Activated CD8-positive, alpha-beta T cell treated with anti-CD3 and anti-CD28 coated beads, Interleukin-2, amount 10 ng/mL, durations not matched to agents 7 days and 5 days (primary cell): ENCODE measurements at places on chromosomes 4 and X. TPM values are rescaled to one million over a fixed set of nuclear protein-coding genes. Genes with fewer than 3 reads are reported as not detected.

Gene MAGEA12
- total RNA-seq, result not detected

Gene ANAPC10
- 24.5 TPM for total RNA-seq

Gene ZIC3
- total RNA-seq, result not detected

Gene MND1
- total RNA-seq, result 37.4 TPM

Gene GLRB
- total RNA-seq, result not detected

Gene ADH1A
- not detected for total RNA-seq

Gene TRPC5OS
- total RNA-seq, result not detected

- DNase-seq, result no peak
These were observed 609 bp upstream of the BCORL1 start for GRCh38 chrX:129981752-129982299.

GRCh38 chr4:81723927-81724587 lies 252.3 kb upstream of the RASGEF1B start:
- DNase-seq, result no peak

DNA sequence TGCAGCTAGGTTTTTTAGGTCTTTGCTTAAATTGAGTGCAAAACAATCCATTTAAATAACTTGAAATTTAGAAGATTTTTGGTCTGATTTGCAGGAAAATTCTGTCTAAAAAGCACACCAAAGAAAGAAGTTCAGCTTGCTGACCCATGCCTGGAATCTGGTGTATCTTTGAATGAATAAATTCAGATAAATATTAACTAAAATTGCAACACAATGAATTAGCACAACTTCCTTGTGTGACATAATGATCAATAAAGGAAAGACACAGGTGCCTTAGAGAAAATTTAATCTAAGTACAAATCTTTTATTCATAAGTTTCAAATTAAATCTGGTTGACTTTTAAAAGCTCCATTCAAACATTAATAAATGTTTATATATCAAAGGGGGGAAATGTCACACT lies 791.5 kb upstream of the LCORL start:
- no peak for DNase-seq

- no peak for DNase-seq
These were observed 115.9 kb downstream of the RAB28 start for GRCh38 chr4:13368217-13368616.

DNA sequence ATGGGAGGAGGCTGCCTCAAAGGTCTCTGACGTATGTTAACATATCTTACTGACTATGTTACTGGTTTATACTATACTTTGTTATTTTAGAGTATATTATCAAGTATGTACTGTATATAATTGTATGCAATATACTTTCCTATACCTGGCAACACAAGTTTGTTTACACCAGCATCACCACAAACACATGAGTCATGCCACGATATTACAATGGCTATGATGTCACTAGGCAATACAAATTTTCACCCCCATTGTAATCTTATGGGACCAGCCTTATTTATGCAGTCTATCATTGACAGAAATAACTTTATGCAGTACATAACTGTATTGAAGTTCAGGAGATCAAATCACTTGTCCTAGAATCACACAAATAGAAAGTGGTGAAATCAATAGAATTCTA lies 329.9 kb upstream of the SLC7A11 start:
- DNase-seq, result no peak

DNA sequence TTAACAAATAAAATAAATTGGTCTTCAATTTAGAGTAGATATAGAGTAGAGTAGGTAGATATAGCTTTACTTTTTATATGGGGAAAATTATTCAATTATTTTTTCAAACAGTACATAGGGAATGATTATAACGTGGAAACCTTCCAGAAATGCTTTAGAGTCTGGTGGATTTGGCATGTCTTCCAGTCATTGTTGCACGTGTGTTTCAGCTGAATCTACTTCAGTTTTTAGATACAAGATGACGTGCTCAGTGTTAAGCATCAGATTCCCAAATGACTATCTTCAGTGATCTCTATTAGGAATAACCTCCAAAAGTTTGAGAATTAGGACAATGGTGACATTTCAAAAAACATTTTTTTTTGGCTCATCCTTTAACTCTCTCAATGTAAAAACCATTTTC lies 616.9 kb downstream of the ANKRD50 start:
- DNase-seq, result no peak

- DNase-seq, result no peak
These were observed 1049.7 kb downstream of the FAT4 start for GRCh38 chr4:126364311-126364911.

DNA sequence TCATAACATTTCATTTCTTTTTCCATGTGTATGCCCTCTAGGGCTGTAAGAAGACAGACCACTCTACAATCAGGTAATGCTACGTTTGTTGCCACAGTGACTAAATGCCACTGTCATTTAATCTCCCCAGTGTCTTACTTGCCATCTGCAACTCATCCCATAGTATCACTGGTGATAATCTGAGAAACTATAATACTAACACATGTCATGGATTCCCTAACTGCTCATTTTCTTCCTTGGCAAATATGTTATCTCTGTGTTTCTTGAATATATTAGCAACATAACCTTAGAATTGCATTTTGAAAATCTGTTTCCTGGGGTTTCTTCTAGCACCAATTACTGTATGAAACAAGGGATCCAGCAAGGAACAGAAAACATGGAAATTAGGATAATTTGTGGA lies 6.1 kb downstream of the F8A1 start:
- DNase-seq, result no peak

- no peak for DNase-seq
These were observed 5.6 kb upstream of the CENPC start for GRCh38 chr4:67550857-67551256.

DNA sequence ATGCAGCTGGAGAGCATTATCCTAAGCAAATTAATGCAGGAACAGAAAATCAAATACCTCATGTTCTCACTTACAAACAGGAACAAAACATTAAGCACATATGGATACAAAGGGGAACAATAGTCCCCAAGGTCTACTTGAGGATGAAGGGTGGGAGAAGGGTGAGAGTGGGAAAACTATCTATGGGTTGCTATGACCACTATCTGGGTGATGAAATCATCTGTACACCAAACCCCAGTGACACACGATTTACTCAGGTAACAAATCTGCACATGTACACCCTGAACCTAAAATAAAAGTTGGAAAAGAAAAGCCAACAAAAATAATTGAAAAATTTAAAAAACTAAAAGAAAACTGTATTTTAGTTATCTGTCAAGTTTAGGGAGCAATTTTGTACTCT lies 5.9 kb downstream of the HPGD start:
- DNase-seq, result no peak

DNA sequence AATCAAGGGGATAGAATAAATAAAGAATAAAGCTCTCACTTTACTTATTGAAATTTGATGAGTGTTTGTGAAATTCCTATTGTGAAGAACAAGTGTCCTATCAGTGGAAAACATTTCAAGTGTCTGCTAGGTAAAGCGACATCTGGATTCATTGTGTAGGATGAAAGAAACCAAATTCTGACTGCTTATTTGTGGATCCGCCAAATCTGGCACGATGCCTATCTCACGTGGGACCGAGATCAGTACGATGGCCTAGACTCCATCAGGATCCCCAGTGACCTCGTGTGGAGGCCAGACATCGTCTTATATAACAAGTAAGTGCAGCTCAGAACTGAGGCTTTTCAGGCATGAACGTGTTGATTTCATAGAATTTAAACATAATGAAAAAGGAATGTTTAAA lies 1.9 kb downstream of the CHRNA9 start:
- no peak for DNase-seq

GRCh38 chr4:179989975-179990374 lies 2253.2 kb upstream of the TENM3 start:
- DNase-seq, result no peak

DNA sequence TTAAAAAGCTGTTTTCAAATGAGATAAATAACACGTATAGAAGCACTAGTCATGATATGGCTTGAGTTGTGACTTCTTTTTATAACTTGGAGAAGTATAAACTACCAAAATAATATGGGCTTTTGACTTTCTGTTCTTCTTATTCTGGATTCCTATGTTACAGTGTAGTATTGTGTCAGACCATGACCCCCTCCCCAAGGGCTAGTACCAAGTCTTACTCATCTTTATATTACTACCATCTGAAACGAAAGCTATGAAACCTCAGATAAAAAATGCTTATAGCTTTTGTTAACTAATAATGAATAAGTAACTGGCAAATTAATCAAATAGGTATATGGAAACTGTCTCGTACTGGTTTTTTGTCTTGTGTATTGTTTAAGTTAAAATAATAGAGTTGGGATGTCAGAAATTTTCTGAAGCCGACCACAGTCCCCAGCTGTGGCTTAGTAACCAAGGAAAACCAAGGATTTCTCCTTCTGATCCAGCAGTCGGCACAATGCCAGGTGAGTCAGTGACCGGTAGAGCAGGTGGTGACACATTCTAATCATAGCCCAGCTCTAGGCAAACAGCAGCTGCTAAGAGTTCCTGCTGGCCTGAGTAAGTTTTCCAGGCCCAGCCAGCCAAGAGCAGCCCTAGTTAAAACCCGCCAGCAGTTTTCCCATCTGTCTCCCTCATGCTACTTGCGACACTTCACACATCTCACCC lies 163.3 kb upstream of the PRDX4 start:
- DNase-seq, result no peak

GRCh38 chrX:119667111-119667878 lies 25.7 kb downstream of the SEPTIN6 start:
- DNase-seq, result no peak

GRCh38 chr4:39020130-39020529 lies 12.1 kb downstream of the TMEM156 start:
- no peak for DNase-seq

GRCh38 chr4:118076958-118077766 lies 42.9 kb downstream of the NDST3 start:
- peak; percentile 37 for DNase-seq

DNA sequence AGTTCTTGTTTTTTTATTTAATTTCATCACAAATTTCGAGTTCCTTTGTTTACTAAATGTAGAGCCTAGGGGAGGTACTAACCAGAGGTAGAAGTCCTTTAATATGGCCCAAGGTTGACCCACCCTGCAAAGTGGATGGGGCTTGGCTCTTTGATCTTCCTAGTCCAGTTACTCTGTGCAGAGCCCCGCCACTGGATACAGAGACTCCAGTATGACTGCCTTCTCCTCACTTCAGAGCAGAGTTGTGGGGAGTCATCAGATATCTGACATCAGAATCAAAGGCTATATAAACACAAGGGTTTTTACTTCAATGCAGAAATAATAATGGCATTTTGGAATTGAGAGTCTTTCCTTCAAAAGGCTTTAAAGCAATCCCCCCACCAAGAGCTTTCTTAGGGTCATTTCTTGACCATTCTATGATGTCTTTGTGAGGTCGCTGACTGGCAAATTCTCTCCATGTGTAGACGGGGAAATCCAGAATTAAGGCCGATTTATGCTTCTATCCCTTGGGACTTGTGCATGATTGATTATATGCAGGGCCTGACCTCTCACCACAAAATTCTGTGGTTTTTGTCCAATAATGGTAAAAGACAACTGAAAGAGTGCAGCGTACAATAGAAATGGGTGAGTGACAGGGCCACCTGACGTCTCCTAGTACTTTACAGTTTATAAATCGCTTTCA lies 88.3 kb upstream of the CITED1 start:
- no peak for DNase-seq
